Hematopoietic multipotent progenitor cell treated with erythropoietin and hydrocortisone succinate and interleukin-3 and kit ligand, for 17 days (in vitro differentiated cells): ENCODE measurements at places on chromosomes 3 and 15.

- no peak for DNase-seq
These were observed 60.8 kb upstream of the SKIL start for GRCh38 chr3:170296703-170297102.

GRCh38 chr15:33064878-33065277, 129.6 kb downstream of the FMN1 start:
- DNase-seq: no peak

DNA sequence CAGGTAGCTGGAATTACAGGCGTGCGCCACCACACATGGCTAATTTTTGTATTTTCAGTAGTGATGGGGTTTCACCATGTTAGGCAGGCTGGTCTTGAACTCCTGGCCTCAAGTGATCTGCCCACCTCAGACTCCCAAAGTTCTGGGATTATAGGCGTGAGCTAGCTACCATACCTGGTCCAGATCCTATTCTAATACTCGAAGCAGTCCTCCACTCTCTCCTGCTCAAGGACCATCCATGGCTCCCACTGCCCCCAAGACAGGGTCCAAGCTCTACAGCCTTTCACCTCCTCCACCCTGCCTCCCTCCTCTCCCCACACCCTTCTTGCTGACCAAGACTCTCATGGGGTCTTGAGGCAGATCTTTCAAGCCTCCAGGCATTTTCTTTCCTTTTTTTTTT, 12.6 kb upstream of the GRIP2 start:
- no peak for DNase-seq

- peak; percentile 43 for DNase-seq
These were observed 21.2 kb downstream of the NGRN start for GRCh38 chr15:90286678-90287077.

DNA sequence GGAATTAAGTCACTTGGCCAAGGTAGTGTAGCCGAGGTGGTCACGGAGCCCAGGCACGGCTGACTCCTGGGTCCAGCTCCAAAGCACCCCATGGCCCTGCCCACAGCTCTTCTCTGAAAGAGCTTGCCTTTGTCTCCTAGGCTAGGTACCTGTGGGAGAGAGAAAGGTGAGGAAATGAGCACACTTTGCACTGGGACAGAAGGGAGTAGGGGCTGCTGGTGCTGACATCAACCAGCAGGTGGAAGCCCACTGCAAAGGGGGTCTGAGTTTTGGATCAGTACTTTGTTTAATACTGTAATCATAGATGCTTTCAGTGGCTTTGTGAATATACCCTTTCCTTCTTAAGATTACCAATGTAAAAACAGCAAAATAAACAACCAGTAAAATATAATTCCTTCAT, 128.3 kb upstream of the EIF1B start:
- DNase-seq: no peak

DNA sequence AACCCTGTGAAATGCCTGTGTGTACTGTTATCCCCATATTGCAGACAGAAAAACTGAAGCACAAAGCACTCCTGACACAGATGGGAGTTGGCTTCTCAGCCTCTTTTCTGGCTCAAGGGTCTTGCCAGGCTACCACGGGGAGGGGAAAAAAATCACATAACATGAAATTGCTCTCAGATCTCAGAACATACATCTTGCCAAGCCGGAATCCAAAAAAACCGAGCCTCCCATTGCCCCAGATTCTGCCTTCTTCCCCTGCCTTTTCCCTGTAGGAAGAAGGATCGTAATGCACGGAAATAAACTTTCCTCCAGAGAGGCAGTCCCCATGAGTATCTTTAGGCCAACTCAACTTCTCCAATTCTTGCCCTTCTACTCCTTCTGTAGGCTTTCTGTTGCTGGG, 16.6 kb upstream of the MRPS22 start:
- DNase-seq: no peak

GRCh38 chr15:98943051-98943508, 64.5 kb downstream of the PGPEP1L start:
- no peak for DNase-seq

- no peak for DNase-seq
These were observed 139.8 kb downstream of the IGF1R start for GRCh38 chr15:98787936-98788757.

- DNase-seq: no peak
These were observed 29.7 kb downstream of the TNIK start for GRCh38 chr3:171430530-171430929.
